AG04450 (cell line): ENCODE measurements at places on chromosomes 5 and 9.
A peak's percentile ranks its signal among the peaks of the same experiment; 100 is the strongest.

GRCh38 chr9:120440791-120441190 lies 139.2 kb downstream of the CDK5RAP2 start:
- DNase-seq, result no peak

GRCh38 chr9:37836386-37836785 lies 35.8 kb downstream of the DCAF10 start:
- DNase-seq, result no peak

DNA sequence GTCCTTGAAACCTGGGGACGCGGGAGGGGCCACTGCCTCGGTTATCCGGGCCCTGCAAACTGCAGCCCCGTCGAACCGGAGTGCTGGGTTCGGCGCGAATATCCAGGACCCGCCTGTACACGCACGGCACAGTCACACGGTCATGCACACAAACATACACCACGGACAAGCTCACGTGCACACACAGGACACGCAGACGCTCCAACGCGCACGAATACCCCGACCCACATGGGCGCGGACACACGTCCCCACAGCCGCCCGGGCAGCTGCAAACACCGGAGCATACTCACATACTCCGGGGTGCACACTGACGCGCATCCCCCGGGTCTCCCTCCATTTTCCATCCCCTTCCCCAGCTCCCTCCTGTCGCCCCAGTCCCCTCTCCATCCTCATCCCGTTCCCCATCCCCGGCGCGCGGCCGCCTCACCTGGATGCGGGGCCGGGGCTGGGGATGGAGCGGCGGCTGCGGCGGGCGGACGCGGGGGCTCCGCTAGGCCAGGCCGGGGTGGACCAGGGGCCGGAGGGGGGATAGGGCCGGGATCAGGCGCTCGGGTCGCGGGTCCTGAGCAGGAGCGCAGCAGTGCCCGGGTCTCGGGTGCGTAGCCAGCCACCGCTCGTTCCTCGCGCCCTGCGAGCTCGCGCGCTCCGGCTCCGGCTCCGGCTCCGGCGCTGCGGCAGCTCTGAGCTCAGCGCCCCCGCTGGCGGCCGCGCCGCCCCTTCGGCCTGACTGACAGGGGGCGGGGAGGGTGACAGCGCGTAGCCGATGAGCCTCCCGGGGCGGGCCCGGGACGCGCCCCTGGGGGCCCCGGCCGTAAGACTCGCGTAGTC lies at the start of the genes EIF4E1B and SNCB:
TSS of gene EIF4E1B (plus strand) at position 823 of the 828 bp plus-strand sequence. CDS start 12,113 bp downstream, outside the sequence.
TSS of gene SNCB (minus strand) at position 682 of the 828 bp plus-strand sequence. CDS start 880 bp downstream, outside the sequence.
- no peak for DNase-seq

GRCh38 chr5:102855681-102856388 lies 100.7 kb downstream of the PAM start:
- no peak for DNase-seq

GRCh38 chr9:122145592-122145863 lies 14.1 kb downstream of the NDUFA8 start:
- no peak for DNase-seq

DNA sequence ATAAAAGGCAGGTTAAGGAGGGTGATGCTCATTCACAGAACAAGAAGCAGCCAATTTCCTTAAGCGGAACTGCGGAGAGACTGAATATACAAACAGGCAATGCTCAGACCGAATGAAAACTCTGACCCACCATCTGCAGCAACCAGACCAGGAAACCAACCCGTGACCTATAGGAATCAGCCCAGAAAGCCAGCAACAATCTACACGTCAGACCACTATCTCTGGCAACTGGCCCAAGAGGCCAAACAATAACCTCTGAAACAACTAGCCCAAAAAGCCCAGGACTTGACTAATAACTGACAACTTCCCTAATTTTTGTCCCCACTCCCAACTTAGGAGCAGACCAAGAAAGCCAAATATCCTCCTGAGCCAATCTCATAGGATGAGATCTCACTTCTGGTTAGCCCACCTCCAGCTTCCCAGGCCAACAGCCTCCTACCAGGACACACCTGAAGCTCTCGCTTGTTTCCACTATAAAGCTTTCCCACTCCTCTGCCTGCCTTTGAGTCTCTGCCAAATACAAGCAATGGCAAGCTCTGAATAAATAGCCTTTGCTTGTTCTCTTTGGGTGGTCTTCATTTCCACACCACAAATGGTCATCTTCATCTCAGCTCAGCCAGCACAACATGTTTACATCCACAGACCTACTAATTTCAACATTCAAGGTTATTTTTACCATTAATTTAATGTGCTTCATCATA lies 168.5 kb downstream of the HSD17B3 start:
- DNase-seq, result no peak

GRCh38 chr5:45189481-45189880 lies 380.7 kb downstream of the MRPS30 start:
- no peak for DNase-seq

DNA sequence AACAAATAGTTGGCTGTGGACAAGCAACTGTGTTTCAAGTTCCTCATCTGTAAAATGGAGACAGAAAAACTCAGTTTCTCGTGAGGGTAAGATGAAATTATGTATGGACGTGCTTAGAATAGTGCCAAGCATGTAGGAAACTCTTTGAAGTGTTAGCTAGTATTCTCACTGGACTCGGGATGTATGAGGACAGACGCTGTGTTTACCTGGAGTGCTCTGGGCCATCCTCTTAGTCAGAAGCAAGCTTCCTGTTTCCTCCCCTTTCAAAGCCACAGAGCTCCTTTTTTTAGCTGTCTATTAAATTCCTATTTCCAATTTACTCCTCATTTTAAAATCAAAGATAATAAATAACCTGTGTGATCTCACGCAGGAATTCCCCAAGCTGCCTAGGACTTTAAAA lies 23.8 kb upstream of the IQGAP2 start:
- DNase-seq, result no peak

DNA sequence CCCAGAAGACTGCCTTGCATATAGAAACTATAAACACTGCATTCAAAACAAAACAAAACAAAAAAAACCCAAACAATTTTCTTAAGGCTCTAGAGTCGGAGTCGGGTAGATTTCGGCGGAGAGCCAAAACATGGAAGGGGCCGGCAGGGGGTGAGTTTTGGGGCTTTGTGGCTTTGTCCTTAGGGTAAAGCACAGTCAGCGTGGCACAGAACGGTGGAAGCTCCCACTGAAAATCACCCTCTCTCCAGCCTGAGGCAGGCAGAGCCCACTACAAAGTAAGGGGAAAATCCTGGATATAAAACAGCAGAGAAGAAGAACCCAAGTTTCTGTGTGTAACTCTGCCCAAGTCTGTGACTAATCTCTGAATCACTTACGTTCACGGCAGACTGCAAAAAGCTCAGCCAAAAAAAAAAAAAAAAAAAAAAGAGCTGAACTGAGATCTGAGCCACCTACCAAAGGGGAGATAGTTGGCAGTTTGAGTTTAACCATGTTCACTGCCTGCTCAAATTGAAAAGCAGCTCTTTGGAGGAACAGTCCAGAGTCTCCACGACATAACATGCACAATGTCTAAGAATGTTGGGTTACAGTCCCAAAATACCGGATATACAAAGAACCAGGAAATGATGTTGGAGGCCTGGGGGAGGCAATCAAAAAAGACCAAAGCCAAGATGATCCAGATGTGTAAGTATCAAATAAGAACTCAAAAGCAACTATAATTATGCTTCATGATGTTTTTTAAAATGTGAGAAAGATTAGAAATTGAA lies 26.6 kb upstream of the OR2K2 start:
- peak; percentile 76 for DNase-seq

DNA sequence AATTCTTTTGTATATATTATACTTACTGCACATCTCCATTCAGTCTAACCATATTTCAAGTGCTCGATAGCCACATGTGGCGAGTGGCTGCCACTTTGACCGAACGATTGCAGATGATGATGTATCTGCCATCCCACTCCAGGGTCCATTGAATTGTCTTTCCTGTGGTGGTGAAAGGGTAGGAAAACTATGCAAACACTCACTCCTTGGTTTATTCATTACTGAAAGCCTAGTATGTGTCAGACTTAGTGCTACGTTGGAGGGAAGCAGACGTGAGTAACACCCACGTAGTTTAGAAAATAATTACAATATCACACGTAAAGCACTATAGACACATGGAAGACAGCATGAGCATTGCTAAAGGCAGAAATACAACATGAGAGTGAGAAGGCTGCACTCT lies 353.7 kb downstream of the CSNK1G3 start:
- DNase-seq, result no peak

DNA sequence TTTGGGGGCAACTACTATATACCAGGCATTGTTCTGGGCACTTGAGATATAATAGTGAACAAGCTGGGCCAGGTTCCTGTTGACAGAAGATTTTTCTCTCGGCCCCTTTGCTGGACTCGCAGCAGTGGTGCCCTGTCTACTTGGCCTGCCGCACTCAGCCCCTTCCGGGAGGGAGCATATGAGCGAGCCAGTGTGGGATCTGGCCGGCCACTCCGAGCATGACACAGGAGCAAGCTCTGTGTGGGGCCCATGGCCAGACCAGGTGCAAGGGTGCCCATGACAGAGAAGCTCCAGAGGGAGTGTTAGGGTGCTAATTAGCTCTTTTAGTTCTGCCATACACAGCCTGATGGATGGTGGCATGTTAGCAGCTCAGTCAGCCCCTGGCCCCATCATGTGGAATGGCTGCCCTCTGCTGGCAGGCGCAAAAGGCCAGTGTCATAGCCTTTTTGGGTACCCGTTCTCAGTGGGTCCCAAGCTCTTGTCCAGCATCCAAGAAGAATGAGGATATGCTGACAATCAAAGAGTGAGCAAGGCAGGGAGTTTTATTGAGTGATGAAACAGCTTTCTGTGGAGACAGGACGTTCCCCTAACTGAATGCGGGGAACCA lies 9.3 kb upstream of the KIF4B start:
- DNase-seq, result no peak

GRCh38 chr9:27520986-27521385 lies 3.1 kb upstream of the IFNK start:
- no peak for DNase-seq

DNA sequence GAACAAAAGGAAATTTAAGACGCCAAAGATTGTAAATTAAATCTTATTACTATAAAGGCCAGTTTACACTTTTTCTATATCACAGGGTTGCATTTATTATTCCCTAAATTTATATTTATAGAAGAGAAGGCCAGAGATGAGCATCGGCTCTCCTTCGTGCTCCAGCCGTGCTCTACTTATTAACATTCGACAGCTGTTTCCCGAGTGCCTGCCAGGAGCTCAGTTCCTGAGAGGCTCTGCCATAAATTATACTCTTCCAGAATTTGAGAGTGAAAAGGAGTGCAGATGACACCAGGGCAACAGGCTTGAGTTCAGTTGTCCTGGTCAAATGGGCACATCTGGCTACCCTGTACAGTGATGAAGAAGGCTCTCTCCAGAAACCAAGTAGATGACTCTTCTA lies 70.1 kb downstream of the PCSK5 start:
- no peak for DNase-seq

DNA sequence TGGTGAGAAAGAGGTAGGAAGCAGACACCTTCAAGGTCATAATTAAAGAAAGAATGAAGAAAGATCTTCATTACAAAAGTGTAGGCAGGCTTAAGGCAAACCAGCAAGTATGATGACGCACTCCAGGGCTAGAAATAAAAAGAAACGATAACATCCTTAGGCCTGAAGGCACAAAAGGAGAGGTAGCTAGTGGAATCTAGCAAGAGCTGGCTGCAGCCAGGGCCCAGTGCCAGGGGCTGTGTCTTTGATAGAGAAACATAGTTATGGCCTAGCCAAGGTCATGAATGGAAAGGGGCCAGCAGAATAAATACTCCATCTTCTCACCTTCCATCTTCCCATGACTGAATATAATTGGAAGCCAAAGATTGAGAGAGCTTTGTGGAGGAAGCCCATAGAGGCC lies 6.8 kb upstream of the SH3TC2 start:
- DNase-seq, result no peak
